ENCODE measurements at places on chromosomes 11 and 22. TPM values are rescaled to one million over a fixed set of nuclear protein-coding genes. Genes with fewer than 3 reads are reported as not detected.

- H3K4me3 ChIP-seq, result no peak overlapping the region
- H3K27me3 ChIP-seq, result no peaks in the 10 kb centered on the region
- H3K36me3 ChIP-seq, result peaks cover 7% of the 10 kb centered on the region
- DNase-seq, result no peak
- no peaks in the 10 kb centered on the region for H3K4me1 ChIP-seq
Measured at GRCh38 chr11:115145324-115145723, 358.9 kb downstream of the CADM1 start.

DNA sequence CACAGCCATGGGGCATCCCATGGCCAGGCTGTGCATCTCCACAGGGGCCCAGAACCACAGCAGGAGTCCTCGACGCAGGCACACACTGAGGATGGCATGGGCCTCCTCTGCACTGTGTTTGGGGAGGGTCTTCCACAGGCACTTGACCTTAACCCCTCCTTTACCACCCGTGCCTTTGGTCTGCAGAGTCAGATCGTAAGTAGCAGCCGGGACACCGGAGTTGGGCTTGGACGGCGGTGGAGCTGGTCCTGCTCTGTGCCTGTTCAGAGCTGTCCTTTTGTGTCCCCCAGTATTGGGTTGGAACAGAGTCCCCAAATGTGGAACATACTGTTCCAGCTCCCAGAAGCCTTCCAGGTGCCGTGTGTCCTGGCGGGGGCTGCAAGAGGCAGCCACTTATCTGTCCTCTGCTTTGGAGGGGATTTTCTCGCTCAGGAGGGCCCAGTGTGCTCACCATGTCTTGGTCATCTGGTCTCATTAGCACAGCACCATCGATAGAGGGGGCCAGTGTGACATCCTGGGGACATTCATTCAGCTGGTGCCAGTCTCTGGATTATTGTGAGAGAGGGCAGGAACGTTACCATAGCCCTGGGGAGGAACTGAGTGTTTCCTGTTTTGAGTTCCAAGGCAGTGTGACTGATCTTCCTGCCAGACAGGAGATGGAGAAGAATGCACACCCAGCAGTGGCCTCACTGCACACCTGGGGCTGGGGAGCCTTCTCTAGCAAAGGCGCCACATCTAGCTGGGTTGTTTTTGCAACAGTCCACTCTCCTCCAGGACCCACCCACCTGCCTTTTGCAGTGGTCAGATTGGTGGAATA lies 12.4 kb downstream of the CRELD2 start:
- peaks cover 7% of the 10 kb centered on the region for H3K4me1 ChIP-seq
- peak; percentile 66 for DNase-seq
- H3K36me3 ChIP-seq, result no peaks in the 10 kb centered on the region
- peaks cover 1% of the 10 kb centered on the region for H3K27me3 ChIP-seq
- no peak overlapping the region for H3K27ac ChIP-seq

The BTBD18 gene
- not detected for total RNA-seq

DNA sequence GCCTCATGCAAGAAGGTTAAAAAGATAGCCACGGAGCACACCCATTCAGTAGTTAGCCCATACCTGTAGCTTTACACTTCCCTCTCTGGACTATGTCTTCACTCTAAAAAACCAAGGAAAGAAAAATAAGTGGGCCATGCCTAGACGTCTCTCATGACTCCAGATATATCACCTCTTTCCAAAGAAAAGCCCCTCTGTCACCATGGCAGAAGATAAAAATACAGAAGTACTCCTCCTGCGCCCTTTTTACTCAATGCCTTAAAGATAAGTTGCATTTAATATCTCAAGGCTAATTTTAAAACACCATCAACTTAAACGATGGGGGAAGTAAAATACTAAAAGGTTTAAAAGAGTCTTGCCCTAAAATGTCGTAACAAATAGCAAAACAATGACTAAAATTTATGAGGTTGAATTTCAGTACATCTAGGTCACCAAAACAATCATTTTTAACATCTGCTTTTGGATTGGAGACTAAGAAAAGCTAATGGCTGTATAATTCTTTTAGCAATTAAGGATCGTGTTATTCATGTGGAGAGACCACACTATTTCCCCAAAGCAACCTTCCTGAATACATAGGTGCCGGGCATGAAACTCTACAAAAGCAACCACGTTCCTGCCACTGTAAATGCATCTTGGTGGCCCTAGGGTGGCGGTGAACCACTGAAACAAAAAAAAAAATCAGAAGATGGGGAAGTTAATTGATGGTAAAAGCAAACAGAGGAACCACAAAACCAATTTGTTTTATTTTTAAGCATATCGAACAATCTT lies 46.0 kb downstream of the CELF1 start:
- no peaks in the 10 kb centered on the region for H3K27me3 ChIP-seq
- DNase-seq, result peak; percentile 39
- peak overlapping the region; percentile 79 for H3K27ac ChIP-seq
- H3K4me3 ChIP-seq, result peak overlapping the region; percentile 69
- peaks cover 8% of the 10 kb centered on the region for H3K36me3 ChIP-seq

DNA sequence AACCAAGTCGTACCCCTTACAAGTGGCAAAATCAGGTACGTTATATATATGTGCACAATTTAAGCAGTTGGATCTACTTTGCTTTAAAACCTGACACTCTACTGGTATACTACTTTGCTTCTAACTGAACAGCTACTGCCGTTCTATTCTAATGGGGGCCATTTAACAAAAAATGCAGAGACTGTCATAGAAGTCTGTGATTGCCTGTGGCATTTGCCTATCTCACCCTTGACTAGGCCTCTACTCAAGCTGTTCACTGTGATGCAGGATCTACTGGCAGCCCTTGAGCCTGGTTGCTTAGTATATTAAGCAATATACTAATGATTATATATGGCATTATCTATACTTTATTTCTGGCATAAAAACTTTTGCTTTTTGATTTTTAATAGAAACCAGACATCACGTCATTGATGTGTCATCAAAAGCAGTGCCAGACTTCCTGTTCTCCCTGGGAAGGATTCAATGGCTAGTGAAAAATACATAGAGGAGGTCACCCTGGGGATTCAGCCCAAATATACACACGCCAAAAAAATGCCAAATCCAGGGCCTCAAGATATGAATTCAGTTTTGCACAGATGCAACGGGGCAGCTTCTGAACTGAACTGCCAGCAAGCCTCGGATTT lies 40.0 kb upstream of the FIBIN start:
- no peak overlapping the region for H3K27ac ChIP-seq
- DNase-seq, result no peak
- H3K27me3 ChIP-seq, result no peaks in the 10 kb centered on the region
- H3K36me3 ChIP-seq, result no peaks in the 10 kb centered on the region
- H3K4me1 ChIP-seq, result peaks cover 58% of the 10 kb centered on the region

The TEX54 gene
- total RNA-seq, result not detected

GRCh38 chr11:47060807-47061206 lies 115.9 kb downstream of the ARFGAP2 start:
- H3K27me3 ChIP-seq, result peaks cover 1% of the 10 kb centered on the region
- H3K36me3 ChIP-seq, result peaks cover 19% of the 10 kb centered on the region
- DNase-seq, result peak; percentile 20
- H3K4me1 ChIP-seq, result peaks cover 27% of the 10 kb centered on the region
- peak overlapping the region; percentile 74 for H3K27ac ChIP-seq

DNA sequence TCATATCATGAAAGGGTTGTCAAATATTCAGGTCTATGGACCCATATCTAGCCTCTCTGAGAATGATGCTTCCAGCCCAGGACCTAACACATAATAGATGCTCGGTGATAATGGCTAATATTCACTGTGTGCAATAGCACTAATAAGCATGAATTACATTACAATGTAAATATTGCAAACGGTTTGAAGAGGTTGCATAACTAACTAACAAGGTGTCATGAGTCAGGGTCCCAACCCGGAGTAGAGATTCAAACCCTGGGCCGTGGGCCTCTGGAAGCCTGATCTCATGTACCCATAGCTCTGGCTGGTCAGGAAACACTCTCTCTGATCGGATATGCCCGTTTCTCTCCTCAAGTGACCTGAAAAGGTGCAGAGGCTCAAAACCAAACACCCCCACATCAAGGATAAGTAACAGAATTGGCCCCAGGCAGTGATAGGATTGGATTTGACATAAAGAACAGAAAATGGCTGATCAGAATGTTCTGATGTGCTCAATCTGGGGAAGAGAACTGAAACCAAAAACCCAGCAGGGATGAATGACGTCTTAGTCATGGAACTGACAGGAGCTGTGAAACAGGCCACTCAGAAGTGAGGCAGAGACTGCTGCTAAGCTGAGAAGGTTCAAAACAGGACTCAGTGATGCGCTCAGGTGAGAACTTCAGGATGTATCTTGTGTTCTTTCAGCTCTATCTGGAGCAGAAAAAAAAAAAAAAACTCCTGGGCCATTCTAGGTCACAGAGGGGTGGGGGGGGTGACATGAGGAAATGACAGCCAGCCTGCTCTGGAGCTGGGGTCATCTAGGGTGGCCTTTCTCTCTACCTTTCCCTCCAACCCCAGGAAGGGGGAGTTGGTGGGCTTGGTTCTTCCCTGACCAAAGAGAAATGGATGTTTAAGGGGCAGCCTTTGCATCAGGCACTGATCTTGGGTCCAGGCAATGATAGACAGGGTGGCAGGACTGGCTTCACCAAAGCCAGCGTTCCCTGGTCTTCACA lies 6.6 kb upstream of the KCTD17 start:
- H3K27me3 ChIP-seq, result no peaks in the 10 kb centered on the region
- DNase-seq, result no peak
- no peak overlapping the region for H3K27ac ChIP-seq
- H3K4me1 ChIP-seq, result peaks cover 31% of the 10 kb centered on the region
- no peaks in the 10 kb centered on the region for H3K36me3 ChIP-seq
- peak overlapping the region; percentile 12 for H3K4me3 ChIP-seq

GRCh38 chr11:59829358-59829757 lies 15.9 kb downstream of the CBLIF start:
- no peaks in the 10 kb centered on the region for H3K36me3 ChIP-seq
- DNase-seq, result no peak
- no peaks in the 10 kb centered on the region for H3K27me3 ChIP-seq
- peaks cover 6% of the 10 kb centered on the region for H3K4me1 ChIP-seq

DNA sequence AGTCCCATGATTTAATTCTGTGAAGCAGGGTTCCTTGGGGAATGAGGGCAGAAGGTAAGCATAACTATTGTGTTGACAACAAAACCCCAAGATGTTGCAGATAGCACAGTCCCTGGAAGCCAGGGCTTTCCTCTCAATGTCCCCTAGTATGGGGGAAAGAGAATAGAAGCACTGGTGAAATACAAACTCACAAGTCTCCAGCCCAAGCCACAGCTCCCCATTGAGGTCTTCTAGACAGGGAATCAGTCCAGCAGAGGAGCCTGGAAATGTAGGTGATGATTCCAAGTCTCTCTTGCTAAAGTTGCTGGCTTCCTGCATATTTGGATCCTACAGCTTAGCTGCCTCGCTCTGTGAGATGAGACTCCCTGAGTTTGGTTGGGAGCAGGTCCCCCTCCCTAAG lies 31.7 kb upstream of the DRD2 start:
- no peak for DNase-seq
- peaks cover 1% of the 10 kb centered on the region for H3K27me3 ChIP-seq
- no peak overlapping the region for H3K27ac ChIP-seq
- no peaks in the 10 kb centered on the region for H3K36me3 ChIP-seq

GRCh38 chr11:91846649-91847048 lies 378.0 kb upstream of the FAT3 start:
- no peaks in the 10 kb centered on the region for H3K4me1 ChIP-seq
- no peak overlapping the region for H3K4me3 ChIP-seq
- no peaks in the 10 kb centered on the region for H3K36me3 ChIP-seq

The SCUBE1 gene
- total RNA-seq, result not detected

The HEPN1 gene
- not detected for total RNA-seq

DNA sequence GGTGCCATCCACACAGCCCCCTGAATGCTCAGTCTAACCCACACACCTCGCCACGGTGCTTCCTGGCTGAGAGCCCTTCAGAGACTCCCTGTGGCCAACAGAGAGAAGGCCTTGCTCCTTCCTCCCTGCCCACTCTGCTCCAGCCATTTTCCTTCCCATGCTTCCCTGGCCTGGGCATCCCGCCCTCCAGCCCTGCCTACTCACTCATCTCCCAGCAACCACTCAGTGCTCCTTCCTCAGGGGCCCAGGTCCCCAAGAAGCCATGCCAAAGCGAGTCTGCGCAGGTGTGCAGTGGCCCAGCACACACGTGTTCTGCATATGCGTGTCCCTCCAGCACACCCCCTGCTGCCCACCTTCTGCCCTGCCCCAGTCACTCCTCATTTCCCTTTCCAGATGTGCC lies 56.4 kb downstream of the NECTIN1 start:
- H3K27me3 ChIP-seq, result no peaks in the 10 kb centered on the region
- no peak for DNase-seq
- peaks cover 10% of the 10 kb centered on the region for H3K36me3 ChIP-seq
- H3K4me3 ChIP-seq, result no peak overlapping the region
- no peak overlapping the region for H3K27ac ChIP-seq
- H3K4me1 ChIP-seq, result peaks cover 23% of the 10 kb centered on the region

- H3K36me3 ChIP-seq, result peaks cover 9% of the 10 kb centered on the region
- no peak overlapping the region for H3K27ac ChIP-seq
Measured at GRCh38 chr11:57663975-57664374, 3.9 kb upstream of the ZDHHC5 start.

DNA sequence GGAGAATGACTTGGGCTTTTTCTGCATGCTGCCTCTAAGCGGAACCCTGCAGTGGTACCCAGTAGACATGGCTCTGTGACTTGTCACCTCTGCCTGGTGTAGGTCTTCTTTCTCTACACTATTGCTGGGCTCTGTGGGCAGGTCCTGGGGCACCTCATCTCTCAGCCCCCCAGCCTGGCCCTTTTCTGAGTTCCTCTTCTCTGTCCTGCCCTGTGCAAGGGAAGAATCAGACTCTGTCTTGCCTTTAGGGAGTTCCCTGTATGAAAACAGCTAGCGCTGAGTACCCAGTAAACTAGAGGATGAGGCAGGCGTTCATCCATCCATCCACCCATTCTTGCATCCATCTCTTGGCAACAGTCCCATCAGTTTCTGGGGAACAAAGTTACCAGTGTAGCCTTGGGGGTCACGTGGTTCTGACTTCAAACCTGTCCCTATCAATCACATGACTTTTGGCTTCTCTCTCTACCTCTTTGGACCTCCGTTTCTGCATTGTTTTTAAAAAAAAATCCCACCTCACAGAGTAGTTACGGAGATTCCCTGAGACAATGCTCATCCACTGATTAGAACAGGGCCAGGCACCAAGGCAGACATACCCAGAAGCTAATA lies 86.4 kb upstream of the WNT11 start:
- peaks cover 28% of the 10 kb centered on the region for H3K27me3 ChIP-seq
- DNase-seq, result no peak
- H3K4me3 ChIP-seq, result no peak overlapping the region
- no peaks in the 10 kb centered on the region for H3K36me3 ChIP-seq
- no peak overlapping the region for H3K27ac ChIP-seq

- peaks cover 2% of the 10 kb centered on the region for H3K27me3 ChIP-seq
- H3K36me3 ChIP-seq, result peaks cover 10% of the 10 kb centered on the region
- peaks cover 15% of the 10 kb centered on the region for H3K4me1 ChIP-seq
- H3K27ac ChIP-seq, result no peak overlapping the region
- H3K4me3 ChIP-seq, result no peak overlapping the region
Measured at GRCh38 chr11:58503361-58503856, 4.5 kb downstream of the OR5B21 start.

The HOATZ gene
- not detected for total RNA-seq
